NCI-H748 treated with DMSO at 0.1 percent for 48 hours (cell line): ENCODE measurements at places on chromosomes 1 and 21.

GRCh38 chr1:1120866-1121591 is 5.1 kb upstream of the C1orf159 start:
- peak; percentile 61 for DNase-seq

DNA sequence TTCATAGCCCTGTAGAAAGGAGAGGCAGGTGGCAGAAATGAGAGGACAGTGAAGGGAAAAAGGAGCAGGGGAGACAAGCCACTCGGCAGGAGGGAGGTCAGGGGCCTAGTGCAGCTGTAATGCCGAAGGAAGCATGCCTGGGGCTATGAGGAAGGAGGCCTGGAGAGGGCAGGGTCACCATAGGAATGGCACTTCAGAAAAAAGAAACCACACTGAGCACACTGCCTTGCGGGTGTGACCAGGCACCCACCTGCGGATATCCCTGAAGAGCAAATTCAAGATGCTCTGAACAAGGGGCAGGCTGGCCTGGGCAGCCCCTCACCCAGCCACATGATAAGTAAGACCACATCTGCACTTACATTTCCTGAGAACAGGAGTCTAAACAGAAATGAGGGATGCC is 104.7 kb downstream of the JAK1 start:
- DNase-seq: no peak

- DNase-seq: no peak
These were observed 30.5 kb downstream of the SOX13 start for GRCh38 chr1:204103431-204103741.

- DNase-seq: no peak
These were observed 14.4 kb downstream of the ABCG1 start for GRCh38 chr21:42233067-42233961.

DNA sequence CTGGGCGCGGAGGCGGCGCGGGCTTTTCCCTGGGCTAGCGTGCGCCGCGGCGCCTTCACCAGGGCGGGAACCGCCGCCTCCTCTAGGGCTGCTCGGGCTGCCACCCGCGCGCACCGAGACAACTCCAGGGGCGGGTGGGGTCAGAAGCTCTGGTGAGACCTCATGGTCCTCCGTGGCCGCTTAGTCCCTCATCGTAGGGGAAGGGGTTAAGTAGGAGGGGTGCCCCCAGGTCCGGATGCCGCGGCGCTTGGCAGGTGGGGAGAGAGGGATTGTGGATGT is 559 bp downstream of the SERTAD4 start:
- DNase-seq: no peak

GRCh38 chr1:190633488-190633887 is 155.8 kb upstream of the BRINP3 start:
- DNase-seq: no peak

GRCh38 chr1:66323958-66324625 is 209.9 kb upstream of the SGIP1 start:
- DNase-seq: no peak

- DNase-seq: no peak
These were observed 22.7 kb upstream of the IFNGR2 start for GRCh38 chr21:33380483-33380998.

DNA sequence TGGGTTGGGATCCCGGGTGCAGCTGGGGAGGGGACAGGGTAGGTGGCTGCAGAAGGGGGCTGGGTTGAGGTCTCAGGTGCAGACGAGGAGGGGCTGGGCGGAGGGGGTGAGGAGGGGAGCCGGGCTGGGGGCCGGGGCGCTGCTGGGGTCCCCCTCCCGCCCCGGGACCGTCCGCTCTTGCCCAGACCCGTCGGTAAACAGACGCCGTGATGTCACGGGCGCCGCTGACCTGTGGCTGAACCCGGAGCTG is 22.3 kb downstream of the DHRS3 start:
- DNase-seq: no peak

GRCh38 chr1:104265163-104265562 is 515.5 kb downstream of the AMY1C start:
- DNase-seq: no peak

DNA sequence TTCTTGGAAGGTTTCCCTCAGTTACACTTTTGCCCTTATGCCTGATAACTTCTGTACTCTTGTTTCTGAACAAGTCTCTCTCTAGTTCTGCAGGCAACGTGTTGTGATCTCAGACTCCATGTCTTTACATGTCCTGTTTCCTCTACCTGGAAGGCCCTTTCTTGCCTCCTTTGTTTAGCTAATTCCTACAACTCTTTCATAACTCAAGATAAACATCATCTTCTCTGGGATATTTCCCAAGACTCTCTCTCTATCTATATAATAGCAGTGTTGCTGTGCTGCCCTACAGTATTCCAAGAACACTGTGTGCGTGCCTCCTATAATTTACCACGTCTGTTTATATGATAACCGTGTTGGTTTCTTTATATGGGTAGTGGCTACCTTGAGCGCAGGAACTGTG is 47.8 kb downstream of the CHRM3 start:
- no peak for DNase-seq

- DNase-seq: no peak
These were observed 113.0 kb upstream of the VAV3 start for GRCh38 chr1:108077991-108078390.

GRCh38 chr1:159881622-159882526 is 18.1 kb downstream of the CFAP45 start:
- DNase-seq: peak; percentile 92
